ENCODE measurements at places on chromosomes 16 and 17.
A peak's percentile ranks its signal among the peaks of the same experiment; 100 is the strongest.

DNA sequence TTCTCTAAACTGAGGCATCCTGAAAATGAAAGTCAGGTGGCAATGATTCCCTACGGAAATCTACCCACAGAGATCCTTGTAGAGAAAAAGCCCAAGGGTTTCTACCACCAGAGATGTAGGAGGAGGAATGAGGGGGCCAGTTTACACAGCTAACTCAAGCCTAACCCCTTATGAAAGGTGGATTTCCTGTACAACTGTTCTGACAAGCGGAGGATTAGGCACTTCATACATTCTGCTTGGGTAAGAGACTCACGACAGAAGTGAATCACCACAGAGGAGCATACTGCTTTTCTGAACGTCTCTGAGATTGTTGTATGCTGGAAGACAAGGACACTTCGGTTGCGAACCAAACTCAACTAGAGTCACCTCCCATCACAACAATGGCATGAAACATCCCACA, 72.7 kb downstream of the SMG6 start:
- no peak for DNase-seq

DNA sequence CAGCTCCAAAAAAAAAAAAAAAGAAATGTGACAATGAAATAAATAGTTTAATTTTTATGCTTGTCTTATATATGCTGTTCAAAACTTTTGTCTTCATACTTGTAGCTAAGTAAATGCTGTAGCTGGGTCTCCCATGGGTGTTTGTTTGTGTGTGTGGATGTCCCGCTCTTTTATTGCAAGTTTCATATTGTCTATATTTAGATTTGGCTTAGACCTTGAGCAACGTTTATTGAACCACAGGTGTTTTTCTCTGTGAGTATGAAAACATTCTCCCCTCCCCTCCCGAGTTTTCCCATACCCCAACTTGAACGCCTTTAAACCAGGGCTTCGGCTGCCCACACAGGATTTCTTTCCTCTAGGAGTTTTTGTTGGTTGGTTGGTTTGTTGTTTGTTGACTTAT, 45.2 kb downstream of the MFSD11 start:
- DNase-seq = no peak

DNA sequence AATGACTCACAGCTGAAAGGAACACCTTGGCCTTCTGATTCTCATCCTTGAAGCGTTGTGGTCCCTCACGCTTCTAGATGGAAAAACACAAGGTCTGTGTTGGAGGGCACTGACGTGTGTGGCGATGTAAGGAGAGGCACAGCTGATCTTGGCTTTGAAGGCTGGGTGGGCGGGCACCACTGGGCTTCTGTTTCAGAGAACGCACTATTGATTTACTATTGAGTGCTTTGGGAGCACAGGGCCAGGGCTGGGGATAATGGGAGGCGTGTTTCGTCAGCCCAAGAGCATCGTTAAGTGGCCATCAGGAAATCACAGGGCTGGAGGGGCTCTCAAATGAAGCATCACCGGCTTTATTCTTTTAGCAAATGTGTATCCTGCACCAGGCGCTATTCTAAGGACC, 70.7 kb downstream of the CMIP start:
- no peak for DNase-seq

DNA sequence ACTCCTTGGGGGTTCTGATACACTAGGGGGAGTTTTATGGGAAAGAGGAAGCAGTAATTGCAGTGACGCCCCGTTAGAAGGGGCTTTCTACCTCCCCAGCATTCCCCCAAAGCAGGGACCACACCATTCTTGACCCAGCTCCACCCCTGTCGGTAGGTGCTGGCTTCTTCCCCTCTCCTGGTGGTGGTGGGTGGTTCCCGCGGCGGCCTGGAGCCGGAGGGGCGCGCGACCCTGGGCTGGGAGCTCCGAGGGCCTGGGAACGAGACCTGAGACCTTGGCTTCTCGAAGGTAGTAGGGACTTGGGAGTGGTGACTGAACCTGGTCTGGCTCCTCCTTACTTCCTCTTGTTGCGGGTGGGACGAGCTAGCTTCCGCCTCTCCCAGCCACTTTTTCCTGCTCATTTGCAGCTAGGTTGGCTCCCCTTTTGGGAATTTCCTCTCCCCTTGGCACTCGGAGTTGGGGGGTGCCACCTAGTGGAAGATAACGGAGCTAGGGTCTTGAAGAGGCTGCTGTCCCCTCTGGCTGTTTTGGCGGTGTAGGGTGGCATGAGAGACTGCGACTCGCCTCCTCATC, 438 bp downstream of the GRN start:
- peak; percentile 41 for DNase-seq

DNA sequence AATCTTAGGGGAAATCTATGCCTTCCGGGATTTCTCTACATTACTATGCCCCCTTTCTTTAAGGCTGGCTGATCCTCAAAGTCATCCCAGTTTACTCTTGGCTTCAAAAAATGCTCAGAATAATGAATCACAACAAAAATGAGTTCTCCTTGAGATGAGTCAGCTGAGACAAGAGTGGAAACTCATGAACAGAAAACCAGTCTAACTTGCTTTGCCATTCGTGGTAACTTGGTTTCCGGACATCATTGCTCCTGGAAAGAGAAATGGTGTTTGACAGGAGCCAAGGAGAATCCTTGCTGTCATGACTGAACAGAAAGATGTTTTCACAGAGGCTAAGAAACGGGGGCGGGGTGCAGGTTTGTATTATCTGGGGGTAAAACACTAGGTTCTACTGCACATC, 435.6 kb upstream of the DYNLRB2 start:
- no peak for DNase-seq

GRCh38 chr17:64992325-64992802, 64.2 kb downstream of the GNA13 start:
- DNase-seq = no peak

DNA sequence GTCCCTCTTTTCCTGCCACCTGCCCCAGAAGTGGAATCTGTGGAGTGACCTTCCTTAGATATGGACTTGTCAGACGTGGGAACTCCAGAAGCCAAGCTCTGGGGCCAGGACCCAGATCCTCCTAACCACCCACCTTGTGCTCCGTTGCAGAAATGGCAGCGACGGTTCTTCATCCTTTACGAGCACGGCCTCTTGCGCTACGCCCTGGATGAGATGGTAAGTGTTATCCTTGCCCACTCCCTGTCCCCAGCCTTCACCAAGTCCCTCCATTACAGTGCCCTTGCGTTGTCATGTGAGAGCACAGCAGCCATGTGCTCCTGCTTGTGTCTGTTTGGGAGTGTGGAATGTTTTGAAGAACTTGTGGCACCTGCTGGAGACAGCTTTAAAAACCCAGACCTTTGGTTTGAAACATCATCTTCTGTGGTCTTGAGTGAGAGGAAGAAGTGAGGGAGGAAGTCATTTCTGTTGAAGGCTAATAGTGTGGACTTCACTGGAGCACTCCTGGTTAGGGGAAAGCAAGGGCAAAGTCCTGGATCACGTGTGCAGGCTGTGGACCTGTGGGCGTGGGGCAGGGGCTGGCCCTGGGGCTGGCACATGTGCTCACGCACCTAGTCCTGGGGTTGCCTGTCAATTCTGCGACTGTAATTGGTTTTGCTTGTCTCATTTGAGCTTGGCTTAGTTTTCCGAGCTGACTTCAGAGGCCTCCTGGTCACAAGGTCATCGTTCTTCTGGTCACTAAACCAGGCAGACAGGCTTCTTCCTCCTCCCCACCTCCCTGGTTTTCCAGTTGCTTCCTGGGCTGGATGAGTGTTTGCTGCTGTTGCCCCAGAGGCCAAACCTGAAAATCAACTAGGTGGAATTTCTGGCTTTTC, 35.8 kb downstream of the MPRIP start:
- DNase-seq = no peak

DNA sequence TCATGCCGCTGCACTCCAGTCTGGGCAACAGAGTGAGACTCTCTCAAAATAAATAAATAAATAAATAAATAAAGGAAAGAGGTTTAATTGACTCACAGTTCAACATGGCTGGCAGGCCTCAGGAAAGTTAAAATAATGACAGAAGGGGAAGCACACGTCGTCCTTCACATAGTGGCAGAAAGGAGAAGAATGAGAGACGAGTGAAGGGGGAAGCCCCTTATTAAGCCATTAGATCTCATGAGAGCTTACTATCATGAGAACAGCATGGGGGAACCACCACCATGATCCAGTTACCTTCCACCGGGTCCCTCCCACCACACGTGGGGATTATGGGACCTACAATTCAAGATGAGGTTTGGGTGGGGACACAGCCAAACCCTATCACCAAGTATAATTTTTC, 54.5 kb downstream of the PAFAH1B1 start:
- no peak for DNase-seq

GRCh38 chr16:57615813-57616212, 12.6 kb upstream of the ADGRG1 start:
- no peak for DNase-seq

DNA sequence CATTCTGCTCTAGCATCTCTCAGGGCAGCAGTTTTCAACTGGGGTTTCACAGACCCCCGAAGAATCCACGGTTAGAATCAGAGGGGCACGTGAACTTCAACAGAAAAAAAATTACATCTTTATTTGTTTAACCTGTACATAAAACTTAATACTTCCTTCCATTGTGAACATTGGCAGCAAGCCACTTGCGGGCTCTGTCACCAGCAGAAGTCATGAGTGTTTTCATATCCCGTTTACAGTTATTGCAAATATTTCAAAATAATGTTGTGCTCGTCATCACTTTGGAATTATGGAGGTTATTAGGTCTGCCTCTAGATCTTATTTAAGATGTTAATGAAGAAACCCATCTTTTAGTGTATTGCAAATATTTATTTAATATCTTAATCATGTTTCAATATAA, 109.8 kb downstream of the SDR42E1 start:
- no peak for DNase-seq

DNA sequence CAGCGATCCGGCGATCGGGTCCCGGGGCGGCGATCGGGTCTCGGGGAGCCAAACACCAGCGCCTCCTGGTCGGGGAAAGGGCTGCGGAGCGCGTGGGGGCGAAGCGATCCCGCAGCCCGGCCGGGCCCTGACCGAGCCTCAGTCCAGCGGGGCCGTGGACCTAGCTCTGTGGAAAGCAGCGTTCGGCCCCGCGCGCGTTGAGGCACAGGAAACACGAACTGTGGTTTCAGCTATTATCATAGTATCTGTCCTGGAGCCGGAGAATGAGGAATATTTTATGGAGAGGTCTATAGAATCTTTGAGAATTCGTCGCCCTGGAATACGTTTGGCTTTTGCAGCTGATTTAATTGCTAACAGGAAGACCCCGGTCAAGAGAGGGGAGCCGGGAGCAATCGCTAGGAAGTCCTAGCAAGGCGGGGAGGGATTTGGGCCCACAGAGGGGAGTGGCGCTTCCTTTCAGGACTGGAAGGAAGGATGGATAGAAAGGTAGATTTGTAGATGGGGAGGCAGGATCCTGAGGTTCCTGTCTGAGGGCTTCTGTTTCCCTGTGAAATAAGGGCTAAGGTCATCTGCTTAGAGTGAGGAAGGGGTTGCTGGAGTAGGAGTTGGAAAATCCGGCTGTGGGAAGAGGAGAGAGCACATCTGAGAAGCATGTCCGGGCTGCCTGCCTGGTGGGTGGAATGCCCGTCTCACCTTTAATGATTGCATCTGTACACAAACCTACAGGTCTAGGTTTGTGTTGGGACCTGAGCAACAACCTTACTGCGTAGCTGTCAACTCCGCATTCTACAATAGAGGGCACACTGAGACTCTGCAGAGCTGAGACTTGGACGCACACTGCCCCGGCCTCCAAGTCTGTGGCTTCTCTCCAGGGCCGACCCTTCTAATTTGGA, 770 bp downstream of the CCNF start:
- no peak for DNase-seq

- no peak for DNase-seq
Measured at GRCh38 chr17:40538019-40538935, 27.0 kb downstream of the CCR7 start.

DNA sequence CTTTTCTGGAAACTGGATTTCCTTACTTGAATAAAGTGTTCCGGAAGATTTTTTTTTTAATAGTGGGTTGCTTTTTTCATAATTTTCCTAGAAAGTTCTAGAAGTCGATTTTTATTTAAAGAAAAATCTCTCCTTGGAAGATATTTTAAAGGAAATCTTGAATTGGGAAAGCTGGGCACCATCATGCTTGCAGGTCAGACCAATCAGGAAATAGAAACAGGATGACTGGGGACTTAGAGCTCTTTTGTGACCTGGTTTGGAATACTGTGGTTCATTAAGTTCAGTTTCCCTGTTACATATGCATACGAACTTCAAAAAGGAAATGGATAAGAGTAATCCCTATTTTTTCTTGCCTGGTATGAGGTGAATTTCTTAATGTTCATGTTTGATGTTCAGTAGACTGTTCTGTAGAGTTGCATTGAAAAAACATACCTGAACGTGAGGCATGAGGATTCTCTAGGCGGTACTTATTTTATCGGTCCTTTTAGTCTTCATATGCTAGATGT, 1.2 kb downstream of the NFATC3 start:
- no peak for DNase-seq

- DNase-seq = no peak
Measured at GRCh38 chr16:89270666-89271345, 53.3 kb downstream of the ZNF778 start.

DNA sequence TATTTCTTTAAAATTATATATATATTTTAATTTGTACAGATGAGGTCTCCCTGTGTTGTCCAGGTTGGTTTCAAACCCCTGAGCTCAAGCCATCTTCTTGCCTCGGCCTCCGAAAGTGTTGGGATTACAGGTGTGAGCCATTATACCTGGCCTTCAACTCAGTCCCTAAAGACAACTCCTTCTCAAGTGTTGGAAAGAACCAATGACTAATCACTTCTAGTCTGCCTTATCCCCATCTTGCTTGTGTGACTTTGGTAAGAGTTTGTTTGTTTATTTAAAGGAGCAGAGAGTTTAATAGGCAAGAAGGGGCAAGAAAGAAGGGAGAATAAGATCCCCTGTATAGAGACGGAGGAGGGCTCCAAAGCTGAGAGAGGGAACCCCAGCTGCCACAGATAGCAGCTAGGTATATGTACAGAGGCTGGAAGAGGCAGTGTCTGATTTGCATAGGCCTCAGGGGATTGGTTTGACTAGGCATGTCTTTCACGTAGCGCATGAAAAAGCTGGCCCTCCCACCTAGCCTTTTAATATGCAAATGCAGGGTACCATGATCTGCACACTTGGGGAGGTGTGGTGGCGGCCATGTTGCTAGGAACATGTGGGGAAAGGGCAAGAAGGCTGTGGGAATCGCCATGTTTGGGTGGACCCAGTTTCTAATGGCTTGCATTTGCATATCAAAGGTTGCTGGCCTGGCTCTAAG, 21.5 kb downstream of the ABCC1 start:
- DNase-seq = no peak

DNA sequence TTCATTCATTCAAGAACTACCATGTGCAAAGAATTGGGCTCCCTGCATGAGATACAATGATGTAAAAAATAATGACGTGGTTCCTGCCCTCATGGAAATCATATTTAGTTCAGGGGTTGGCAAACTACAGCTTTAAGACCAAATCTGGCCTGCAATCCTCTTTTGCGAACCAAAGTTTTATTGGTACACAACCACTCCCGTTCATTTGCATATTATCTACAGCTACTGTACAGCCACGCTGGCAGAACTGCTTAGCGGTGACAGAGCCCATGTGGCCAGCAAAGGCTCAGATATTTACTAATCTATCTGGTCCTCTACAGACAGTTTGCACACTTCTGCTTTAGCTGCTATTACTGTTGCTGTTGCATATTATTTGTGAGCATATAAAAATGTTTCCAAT, 167.7 kb downstream of the XYLT1 start:
- no peak for DNase-seq

Measured in stimulated activated CD4-positive, alpha-beta T cell treated with anti-CD3 and anti-CD28 coated beads, Interleukin-2, amount 100 ng/mL, for 24 hours (primary cell).